RWPE2 (cell line): ENCODE measurements at places on chromosomes 7 and 10.

DNA sequence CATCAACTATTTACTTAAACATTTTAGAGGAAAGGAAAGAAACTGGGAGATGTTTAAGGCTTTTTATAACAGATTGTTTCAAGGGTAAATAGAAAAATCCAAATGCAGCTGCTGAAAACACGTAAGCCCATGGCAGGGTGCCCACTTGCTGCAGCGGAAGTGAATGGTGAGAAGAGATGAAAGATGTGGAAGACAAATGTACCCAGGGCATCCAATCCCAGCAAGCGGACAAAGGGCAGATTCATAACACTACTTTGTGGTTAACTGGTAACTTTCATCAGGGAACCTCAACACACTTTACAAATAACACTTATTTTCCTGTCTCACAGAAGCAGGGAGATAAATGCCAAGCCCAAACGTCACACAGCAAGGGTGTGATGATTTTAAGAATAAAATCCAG is 358.4 kb downstream of the KCNMA1 start:
- no peaks in the 10 kb centered on the region for H3K36me3 ChIP-seq
- H3K4me3 ChIP-seq, result no peak overlapping the region
- no peak for DNase-seq
- H3K4me1 ChIP-seq, result peaks cover 4% of the 10 kb centered on the region

- H3K27me3 ChIP-seq, result no peaks in the 10 kb centered on the region
- peaks cover 29% of the 10 kb centered on the region for H3K36me3 ChIP-seq
- no peak overlapping the region for H3K4me3 ChIP-seq
- H3K4me1 ChIP-seq, result no peaks in the 10 kb centered on the region
These were observed 37.2 kb downstream of the EXOC4 start for GRCh38 chr7:133290041-133290440.

GRCh38 chr7:26583094-26583648 is 281.2 kb downstream of the SKAP2 start:
- no peaks in the 10 kb centered on the region for H3K4me1 ChIP-seq
- H3K27me3 ChIP-seq, result no peaks in the 10 kb centered on the region
- DNase-seq, result no peak
- no peak overlapping the region for H3K4me3 ChIP-seq
- no peaks in the 10 kb centered on the region for H3K36me3 ChIP-seq

GRCh38 chr10:75015442-75015841 is 96.0 kb upstream of the SAMD8 start:
- no peak overlapping the region for H3K27ac ChIP-seq
- DNase-seq, result no peak
- H3K4me1 ChIP-seq, result no peaks in the 10 kb centered on the region
- H3K4me3 ChIP-seq, result no peak overlapping the region
- H3K27me3 ChIP-seq, result no peaks in the 10 kb centered on the region
